ENCODE measurements at places on chromosomes 3 and 15. TPM values are rescaled to one million over a fixed set of nuclear protein-coding genes. Genes with fewer than 3 reads are reported as not detected.

GRCh38 chr3:187571701-187572100, 98.5 kb downstream of the SST start:
- no peak for DNase-seq

DNA sequence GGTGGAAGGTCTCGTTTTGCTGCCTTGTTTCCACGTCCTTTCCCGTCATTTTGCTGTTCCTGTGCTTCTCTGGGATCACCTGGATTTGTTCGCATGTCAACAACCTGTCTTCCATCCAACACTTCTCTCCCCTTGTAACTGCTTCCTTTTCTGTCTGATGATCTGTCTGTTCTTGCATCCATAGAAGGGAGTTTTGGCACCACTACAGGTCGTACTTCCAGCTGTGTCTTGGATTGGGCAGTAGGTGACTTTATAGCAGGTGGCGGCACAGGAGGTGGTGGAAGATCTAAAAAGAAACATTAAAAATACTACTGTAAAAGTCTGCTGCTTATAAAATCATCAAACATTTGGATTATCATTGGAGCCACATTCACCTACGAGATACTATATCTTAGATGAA, 1161.0 kb downstream of the ROBO1 start:
- DNase-seq = no peak

GRCh38 chr3:154421083-154421482, 8.9 kb downstream of the GPR149 start:
- no peak for DNase-seq

CYP1A2 gene
- not detected for total RNA-seq

DNA sequence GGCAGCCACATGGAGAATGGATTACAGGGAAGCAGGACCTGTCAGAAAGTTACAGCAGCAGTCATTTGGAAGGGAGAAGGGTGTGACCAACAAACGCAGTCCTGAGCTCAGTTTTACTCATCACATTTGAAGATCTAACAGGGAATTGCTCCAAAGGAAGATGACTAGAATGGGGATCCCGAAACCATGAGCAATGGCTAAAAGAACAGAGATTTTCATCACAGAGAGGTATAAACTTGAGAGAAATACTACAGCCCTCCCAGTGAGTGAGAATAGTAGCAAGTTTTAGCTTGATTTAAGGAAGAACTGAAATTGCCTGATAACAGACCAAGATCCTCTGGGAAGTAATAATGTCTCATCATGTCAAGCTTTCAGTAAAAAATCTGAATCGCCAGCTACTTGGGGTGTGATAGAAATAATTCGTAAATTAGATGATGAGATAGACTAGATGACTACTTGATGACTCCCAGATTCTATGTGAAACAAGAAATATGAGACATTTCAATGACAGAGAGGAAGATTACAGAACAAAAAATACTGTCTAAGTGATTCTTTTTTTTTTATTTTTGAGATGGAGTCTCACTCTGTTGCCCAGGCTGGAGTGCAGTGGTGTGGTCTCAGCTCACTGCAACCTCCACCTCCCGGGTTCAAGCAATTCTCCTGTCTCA, 16.9 kb downstream of the CD47 start:
- no peak for DNase-seq

TTLL13 gene
- total RNA-seq = 0.14 TPM

- peak; percentile 94 for DNase-seq
Observed at GRCh38 chr3:177357352-177358090, 160.2 kb upstream of the TBL1XR1 start.

Data from astrocyte (in vitro differentiated cells and primary cell).